ENCODE measurements at places on chromosomes 7 and 10.

DNA sequence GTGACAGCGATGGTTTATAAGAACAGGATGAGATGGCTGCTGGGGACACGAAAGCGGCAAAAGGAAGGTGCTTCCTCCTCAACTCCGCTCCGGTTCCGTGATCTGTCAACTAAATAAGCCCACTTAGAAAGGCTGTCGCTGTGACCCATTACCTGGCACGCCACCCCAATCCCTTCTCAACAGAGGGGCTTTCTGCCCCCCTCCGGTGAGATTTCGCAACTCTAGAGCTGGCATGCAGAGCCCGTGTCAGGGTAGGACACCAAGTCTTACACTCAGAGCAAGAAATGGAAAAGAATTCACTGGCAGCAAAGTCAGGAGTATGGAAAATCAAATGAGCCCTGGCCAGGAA is 66.4 kb downstream of the FGFR2 start:
- DNase-seq = no peak

DNA sequence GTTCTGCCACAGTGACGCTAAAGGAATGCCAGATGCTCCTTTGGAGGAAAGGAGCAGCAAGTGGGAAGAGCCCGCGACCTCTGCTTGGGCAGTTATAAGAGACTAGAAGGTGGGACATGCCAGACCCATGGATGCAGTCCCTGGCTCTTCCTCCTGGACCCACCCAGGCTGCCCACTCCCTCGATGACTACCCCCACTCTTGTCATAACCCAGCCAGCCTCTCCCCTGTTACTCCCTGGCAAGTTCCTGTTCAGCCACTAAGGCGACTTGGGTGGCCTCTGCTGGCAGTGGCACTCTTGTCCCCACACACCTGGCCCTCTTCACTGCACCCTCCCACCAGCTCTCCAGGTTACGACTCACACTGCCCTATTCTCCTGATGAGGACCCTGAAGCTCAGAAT is 33.5 kb downstream of the COL13A1 start:
- no peak for DNase-seq

DNA sequence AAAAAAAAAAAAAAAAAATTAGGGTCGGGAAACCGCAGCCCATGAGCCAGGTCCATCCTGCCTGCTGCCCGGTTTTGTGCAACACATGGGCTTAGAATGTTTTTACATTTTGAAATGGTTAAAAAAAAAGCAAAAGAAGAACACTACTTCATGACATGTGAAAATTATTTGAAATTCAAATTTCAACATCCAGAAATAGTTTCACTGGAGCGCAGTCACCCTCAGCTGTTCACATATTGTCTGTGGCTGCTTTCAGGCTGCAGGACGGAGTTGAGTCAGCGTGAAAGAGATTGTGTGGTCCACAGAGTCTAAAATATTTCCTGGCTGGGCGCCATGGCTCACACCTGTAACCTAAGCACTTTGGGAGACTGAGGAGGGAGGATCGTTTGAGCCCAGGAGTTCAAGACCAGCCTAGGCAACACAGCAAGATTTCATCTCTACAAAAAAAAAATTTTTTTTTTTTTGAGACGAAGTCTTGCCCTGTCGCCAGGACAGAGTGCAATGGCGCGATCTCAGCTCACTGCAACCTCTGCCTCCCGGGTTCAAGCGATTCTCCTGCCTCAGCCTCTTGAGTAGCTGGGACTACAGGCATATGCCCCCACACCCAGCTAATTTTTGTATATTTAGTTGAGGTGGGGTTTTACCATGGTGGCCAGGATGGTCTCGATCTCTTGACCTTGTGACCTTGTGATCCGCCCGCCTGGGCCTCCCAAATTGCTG is 63.9 kb upstream of the ECHDC3 start:
- DNase-seq = no peak

DNA sequence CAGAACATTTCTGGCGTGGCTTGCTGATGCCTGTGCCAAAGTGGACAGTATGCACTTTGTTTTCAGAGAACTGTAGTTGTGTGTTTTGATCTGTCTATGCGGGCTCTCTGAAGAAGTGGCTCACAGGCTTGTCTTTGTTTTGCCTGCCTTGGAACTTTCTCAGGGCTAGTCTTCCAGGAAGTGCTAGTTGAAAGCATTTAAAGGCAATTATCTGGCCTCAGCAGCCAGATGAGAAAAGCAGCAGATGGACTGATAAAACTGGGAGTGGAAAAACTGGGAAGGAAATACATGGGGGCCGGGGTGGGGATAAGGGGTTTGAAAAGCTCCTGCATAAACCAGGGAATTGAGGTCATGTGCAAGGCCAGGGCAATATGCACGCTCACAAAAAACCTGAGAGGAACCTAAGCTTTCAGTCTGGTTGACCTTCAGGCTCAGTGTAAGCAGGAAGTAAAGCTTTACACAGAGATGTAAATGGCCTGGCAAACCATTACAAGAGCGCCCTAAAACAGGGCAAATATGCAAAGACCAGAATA is 94.5 kb downstream of the ZNF33B start:
- no peak for DNase-seq

DNA sequence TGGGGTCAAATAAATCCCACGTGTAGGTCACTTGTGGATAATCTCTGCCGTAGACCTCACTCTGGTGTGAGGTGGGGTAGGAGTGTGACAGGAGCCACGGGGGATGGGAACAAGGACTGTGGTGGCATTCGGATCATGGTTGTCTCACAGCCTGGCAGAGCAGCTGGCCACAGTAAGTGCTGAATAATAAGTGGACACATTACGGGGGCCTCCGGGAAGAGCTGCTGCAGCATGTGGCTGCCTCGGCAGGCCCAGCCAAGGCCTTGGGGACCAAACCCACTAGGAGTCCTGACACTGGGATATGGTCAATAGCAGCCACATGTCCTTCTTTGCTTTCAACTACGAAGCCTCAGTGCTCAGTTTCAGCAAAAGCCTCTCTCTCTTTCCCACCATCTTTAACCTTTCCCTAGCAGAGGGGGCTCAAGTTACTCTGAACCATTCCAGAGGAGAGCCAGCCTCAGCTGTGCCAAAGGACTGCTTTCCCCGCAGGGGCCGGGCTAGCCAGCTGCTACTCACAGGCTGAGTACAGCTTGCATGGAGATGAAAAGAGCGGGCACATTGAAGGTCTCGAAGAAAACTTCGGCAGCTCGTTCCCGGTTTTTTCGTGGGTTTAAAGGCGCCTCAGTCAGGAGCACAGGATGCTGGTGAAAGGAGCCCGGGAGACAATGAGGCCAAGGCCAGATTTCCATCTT is 17.3 kb downstream of the ACTR1A start:
- DNase-seq = no peak

- DNase-seq = no peak
These were observed 21.5 kb upstream of the GHITM start for GRCh38 chr10:84117686-84118394.

GRCh38 chr10:126902157-126902556 is 3.1 kb upstream of the DOCK1 start:
- no peak for DNase-seq

DNA sequence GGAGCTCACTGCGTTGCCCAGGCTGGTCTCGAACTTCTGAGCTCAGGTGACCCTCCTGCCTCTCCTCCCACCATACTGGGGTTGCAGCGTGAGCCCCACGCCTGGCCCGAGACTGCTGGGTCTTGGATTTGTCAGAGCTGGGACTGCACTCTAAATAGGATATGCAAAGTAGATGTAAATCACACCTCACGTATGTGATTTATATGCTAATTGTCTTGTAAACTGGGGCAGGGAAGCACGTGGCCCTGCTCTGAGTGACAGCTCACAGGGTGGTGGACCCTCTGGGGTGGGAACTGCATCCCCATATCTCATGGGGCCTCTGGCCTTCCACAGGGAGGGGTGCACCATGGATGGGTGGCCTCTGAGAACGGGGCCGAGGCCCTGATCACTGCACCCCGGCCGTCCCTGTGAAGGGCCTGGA is 34.1 kb downstream of the GET4 start:
- DNase-seq = no peak

GRCh38 chr10:129740532-129741279 is 223.4 kb downstream of the EBF3 start:
- no peak for DNase-seq

- no peak for DNase-seq
These were observed 445.1 kb upstream of the ZMIZ1 start for GRCh38 chr10:78623578-78624215.

GRCh38 chr7:21616796-21617436 is 74.1 kb downstream of the DNAH11 start:
- DNase-seq = no peak

GRCh38 chr10:96890172-96890513 is 58.0 kb downstream of the LCOR start:
- DNase-seq = no peak

DNA sequence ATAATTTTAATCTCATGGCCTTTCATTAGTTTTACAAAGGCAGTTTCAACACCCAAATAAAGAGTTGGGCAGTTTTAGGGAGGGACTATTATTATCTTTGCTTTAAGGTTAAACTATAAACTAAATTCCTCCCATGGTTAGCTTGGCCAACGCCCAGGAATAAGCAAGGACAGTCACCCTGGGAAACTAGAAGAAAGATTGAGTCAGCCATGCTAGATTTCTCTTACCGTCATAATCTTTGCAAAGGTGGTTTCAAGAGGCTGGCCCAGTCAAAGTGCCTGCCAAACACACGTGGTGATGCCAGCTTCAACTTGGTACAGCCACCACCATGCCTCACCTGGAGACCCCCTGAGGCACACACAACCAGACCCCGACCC is 317.4 kb upstream of the SP8 start:
- no peak for DNase-seq

- no peak for DNase-seq
These were observed 224.2 kb downstream of the XPNPEP1 start for GRCh38 chr10:109698882-109699664.

GRCh38 chr10:32373496-32373895 is 26.5 kb upstream of the EPC1 start:
- DNase-seq = no peak

DNA sequence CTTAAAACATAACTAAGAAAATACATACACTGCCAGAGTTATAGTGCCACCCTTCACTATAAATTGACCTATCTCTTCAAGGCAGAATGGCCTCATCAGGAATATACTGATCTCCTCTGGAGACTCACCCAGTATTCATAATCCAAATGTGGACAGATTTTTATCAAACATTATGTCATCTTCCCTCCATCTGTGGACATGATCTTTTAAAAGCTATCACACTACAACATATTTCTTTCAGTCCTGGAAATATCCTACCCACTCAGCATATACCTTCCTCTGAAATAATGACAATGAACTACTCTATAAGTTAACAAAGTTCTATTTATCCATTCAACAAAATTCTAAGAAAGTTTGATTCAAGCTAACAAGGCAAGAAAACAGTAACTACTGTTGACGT is 3.2 kb downstream of the ZNF800 start:
- no peak for DNase-seq

DNA sequence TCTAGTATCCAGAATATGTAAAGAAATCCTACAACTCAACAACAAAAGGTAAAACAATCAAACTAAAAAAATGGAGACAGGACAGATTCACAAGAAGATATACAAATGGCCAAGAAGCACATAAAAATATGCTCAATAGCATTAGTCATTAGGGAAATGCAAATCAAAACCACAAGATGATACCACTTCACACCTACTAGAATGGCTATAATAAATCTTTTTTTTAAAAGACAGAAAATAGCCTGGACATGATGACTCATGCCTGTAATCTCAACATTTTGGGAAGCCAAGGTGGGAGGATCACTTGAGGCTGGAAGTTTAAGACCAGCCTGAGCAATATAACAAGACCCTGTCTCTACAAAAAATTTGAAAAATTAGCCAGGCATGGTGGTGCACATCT is 27.9 kb upstream of the CHCHD3 start:
- no peak for DNase-seq

DNA sequence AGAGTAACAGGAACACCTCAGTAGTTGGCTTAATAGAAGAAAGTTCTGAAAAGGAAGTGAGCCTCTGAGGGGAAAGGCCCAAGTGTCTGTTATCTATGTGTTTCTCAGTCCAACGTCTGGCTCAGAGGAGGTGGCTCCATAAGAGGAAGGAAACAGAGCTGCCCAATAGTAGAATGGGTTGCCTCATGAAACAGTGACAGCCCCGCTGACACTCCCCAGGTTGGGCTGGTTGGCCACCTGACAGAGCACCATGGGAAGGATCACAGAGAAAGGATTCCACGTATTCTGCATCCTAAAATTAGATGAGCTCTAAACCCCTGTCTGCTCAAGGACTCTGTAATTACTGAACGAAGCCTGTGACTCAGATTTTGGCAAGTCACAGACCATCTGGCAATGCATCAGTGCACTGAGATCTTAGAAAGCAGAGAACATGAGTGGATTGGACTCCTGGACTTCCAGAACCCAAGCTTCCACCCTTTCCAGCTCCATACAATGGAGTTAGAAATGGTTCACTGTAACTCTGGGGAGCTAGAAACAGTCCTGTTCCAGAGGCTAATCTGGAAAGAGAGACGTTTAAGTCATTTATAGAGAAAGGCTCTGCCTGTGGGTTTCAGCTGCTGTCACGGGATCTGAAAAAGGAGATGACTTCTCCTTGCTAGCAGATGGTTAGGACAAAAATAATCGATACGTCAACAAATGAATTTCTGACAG is 2.9 kb downstream of the PKD2L1 start:
- no peak for DNase-seq

GRCh38 chr10:70477661-70478162 is 855 bp upstream of the PALD1 start:
- DNase-seq = peak; percentile 84

DNA sequence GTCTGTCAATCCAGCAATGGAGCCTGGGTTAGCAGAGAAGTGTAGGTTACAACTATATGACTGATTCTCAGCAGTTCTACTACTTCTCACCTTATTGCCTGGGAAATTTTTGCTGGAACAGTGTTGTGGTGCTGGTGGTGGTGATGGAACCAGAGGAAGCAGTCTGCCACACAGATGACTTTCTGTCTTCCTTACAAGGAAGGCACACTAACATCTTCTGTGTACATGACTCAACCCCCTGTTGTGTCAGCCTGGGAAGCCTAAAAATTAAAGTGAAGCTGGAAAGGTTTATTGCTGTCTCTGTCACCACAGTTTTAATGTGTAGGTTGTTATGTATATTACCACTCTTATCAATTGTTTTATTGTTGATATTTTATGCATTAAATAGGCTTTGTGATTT is 40.3 kb downstream of the ANKRD7 start:
- DNase-seq = no peak

DNA sequence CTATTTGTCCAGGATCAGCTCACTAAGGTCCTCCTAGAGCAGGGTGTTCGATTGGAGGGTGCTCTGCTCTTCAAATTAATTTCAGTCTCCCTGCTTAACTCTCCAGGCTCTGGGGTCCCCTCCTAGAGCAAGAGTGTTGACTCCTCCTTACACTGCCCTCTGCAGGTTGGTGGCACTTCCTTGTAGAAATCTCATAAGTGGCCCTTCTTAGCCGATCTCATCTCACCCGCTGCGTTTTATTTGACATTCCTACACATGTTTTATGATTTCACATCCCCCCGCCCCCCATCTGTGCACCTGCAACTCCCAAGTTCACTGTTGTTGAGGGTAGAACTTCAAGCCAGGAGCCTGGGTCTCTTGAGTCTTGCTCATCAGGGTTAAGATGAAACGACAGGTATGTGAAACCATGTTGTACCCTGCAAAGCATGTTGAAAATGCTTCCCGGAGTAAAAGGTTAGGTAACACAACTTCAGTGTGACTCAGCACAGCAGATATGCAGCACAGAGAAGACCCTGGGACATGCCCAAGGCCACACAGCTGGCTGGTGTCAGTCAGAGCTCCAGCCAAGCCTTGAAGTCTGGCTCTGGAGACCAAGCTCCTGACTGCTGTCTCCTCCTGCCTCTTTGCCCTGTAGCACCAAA is 171.2 kb downstream of the PRKAG2 start:
- DNase-seq = no peak

GRCh38 chr7:154853063-154853726 is 149.7 kb downstream of the PAXIP1 start:
- no peak for DNase-seq
